ENCODE measurements at places on chromosomes 5 and 9.

- DNase-seq = no peak
Measured at GRCh38 chr9:107710953-107711352, 221.4 kb upstream of the KLF4 start.

GRCh38 chr5:133469252-133469651, 143.1 kb downstream of the FSTL4 start:
- DNase-seq = no peak

GRCh38 chr5:139459451-139459934, 3.0 kb downstream of the ECSCR start:
- DNase-seq = peak; percentile 72

DNA sequence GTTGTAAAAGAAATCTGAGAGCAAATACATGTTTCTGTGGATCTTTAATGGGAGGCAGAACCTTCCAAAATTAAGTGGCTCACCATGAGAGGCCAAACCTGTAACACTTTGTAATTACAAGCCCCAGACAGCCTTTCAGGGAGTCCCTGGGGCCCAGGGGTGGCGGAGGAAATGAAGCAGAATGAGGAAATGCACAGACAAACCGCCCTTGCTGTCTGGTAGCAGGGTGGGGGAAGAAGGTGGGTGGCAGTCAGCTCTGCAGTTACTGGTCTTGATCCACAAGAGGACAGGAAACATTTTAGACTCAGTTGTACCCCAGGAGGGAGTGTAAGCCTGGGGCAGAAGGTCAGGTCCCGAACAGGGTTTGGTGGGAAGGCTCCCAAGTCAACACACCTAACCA, 6.5 kb downstream of the ARL14EPL start:
- DNase-seq = peak; percentile 27

DNA sequence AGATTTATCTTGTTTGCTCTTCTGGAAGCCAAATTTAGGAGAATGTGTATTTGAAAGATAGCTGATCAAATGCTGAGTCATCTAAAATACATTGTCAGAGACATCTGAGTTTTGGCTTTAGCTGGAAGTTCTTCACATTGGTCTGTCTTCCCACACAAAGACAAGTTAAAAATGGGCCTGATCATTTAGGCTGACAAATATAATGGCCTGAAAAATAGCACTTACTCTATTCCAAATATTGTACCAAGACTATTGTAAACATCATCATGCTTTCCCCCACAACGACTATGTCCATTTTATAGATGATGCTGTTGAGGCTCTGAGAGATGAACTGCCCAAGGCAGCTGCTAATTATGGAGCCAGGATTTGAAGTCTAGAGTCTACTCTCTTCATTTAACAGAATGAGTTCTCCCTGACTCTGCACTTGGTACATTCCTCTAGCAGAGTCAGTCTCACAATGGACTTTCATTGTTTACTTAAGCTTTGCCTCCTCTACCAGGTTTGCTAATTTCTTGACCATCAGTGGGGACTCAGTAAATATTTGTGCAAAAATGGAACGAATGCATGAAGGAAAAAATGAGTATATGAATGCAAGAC, 619.4 kb upstream of the KLF4 start:
- no peak for DNase-seq

DNA sequence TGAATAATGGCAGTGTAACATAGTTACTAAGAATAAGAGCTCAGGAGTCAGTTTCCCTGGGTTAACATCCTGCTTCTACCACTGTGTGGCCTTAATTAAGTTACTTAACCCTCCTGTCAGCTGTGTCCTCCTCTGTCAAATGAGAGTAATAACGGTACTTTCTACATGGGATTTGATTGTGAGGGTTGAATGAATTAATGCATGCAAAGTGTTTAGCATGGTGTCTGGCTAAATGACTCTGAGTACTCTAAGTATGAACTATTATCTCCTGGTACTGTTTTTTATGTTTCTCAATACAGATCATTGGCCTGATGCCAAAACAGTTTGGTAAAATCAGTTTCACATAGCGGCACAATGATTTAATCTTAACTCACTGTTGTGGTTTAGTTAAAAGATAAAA, 19.6 kb downstream of the ZNF131 start:
- DNase-seq = no peak

DNA sequence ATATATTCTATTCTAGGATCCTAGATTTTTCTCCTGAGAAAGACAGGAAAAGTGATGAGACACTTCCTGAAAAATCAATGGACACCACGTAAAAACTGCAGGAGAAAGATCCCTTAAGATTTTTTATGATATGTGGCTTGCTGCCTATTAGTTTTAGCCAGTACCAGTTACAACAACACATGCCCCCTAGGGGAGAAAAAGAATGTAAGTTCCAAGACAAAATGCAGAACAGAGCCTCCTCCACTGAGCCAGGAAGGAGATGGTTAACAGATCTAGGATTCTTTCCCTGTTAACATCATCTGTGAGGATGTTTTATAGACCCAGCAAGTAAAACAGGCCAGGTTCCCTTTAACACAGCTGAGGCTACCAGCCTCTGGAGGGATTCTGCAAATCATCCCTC, 574.7 kb downstream of the TLE4 start:
- DNase-seq = no peak

GRCh38 chr5:6723816-6724300, 10.6 kb downstream of the TENT4A start:
- DNase-seq = no peak

DNA sequence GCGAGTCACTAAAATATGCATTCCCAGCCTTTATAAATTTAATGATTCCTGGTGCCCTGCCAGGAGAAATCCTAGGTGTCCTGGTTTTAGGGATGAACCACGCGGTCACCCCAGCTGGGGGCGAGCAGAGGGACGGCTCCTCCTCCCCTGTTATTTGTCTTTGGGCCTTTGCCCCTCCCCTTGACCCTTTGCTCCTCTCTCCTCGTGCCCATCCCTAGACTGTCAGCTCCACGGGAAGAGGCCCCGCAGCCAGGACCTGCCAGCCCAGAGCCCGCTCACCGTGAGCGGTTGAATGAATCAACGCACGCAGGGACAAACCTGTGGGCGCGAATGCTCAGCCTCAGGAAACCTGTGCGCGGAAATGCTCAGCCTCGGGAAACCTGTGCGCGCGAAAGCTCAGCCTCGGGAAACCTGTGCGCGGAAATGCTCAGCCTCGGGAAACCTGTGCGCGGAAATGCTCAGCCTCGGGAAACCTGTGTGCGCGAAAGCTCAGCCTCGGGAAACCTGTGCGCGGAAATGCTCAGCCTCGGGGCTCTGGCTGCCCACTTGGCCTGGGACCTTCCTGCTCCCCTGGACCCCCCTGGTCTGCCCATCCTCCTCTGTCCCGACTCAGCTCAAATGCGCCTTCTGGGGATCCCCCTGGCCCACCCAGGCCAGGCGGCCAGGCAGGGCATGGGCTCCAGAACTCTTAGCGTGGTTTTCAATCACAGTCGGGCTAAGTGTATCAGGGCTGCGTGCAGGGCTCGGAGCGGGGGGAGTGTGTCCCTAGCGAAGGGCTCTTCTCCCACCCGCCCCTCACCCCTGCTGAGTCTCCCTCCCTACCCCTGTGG, 140.5 kb upstream of the COL5A1 start:
- DNase-seq = no peak

DNA sequence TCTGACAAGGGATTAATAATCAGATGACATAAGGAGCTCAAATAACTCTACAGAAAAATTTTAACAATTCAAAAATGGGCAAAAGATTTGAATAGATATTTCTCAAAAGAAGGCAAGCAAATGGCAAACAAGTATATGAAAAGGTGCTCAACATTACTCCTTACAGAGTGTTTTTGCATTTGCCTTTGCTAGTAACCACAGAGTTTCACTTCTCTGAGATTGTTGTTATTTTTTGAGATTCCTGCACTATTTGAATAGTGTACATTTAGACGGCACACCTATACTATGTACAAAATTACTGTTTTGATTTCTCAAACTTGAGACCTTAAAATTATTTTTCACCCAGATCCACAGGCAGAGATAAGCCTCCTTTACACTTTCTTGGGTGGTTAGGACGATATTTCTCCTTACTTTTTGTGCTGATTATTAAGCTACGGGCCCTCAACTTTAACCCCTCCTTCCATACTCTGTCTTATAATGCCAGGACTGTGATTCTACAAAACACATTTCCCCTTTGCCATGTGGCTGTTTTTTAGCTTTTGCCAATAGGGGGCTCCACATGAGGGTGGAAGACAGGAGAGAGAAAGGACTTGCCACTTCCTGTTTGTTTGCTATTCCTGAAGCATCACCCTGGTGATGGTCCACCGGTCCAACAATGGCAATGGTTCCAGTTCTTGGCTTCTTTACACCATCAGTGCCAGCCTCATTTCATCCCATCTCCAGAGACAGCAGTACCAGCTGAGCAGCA, 65.0 kb upstream of the DAP start:
- DNase-seq = no peak

DNA sequence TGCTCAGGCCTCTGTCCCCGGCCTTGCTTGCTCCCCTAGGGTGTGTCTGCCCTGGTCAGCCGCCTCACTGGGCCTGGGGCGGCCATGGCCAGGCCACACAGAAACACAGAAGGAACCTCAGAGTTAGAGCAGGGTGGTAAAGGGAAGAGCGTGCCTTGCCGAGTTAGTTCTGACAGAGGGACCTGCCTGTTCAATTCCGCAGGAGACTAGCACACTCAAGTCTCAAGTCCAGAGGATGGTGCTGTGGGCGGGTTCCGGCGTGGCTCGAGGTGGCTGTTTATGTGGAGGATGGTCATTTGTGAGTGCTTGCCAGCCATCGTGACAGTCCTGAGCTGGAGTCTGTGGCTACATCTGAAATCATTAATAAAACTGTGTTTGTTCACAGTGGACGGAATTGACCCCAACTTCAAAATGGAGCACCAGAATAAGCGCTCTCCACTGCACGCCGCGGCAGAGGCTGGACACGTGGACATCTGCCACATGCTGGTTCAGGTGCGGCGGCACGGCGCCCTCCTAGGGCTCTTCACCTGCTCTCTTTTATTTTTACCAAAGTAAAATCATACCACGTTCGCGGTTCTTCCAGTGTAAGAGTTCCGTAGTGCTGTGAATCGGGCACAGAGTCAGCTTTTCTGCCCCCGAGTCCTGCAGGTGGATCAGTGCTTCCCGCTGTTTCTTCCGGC, 95.5 kb upstream of the CACNA1B start:
- no peak for DNase-seq

DNA sequence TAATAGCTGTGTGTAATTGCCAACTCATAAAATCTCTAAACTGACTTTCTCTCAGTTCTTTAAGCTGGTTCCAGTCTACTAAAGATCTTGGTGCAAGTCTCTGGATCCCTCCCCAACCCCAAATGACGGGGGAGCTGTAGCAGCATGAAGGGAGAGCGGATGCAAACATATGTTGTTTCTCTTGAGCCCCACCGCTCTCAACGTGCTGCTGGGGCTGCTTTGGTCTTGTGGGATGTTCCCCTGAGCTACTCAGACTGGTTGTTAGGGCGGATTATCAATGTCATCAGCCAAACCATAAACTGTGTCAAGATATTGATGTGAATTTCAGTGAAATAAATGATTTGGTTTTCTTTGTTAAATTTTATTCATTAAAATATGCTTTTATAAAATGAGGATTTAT, 40.9 kb upstream of the APC start:
- DNase-seq = no peak

GRCh38 chr9:135239769-135240141, 152.3 kb downstream of the OLFM1 start:
- DNase-seq = no peak

DNA sequence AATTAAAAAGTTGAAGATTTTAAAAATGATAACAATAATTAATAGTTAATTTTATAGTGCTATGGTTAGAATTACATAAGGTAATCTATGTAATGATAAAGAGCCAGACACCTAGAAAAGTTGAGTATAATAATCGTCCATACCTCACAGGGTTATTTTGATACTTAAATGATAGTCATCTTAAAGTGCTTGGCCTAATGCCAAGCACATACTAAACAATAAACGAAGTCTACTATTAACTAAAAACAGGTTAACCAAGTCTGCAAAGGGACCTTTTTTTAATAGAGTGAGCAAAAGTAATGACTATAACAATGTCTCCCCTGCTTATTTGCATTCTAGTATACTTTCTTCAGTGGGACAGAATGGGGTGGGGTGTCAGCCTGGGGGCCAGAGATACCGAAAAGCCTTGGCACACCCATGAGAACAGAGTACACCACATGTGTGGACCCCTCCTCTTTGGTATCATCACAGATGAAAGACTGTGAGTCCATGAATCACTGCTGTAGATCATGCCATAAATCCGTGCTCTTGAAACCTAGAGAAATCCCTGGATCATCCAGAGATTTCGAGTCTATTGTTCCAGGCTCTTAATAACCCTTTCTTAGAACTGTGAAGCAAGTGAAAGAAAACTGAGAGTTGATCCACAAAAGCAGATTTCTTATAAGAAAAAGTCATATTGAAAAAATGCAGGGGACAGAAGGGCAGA, 249.5 kb downstream of the PRELID2 start:
- DNase-seq = no peak

- no peak for DNase-seq
Measured at GRCh38 chr5:174759091-174759490, 34.7 kb downstream of the MSX2 start.

DNA sequence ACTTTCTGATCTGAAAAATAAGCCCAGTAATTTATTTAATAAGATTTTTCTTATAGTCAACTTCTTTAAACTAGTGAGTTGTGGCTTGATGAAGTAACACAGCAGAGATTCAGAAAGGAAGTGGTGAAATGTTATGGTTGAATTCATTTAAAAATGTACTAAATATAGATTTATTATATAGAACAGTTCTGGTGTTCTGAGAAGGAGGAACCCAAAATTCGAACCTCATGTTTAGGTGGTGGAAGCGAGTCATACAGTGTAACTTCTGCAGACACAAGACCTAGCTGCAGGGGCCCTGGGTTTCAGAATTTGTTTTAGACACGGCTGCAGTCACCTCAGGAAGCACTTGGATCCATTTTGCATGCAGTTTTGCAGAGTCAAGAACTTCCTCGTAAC, 188.2 kb downstream of the TRIO start:
- no peak for DNase-seq

DNA sequence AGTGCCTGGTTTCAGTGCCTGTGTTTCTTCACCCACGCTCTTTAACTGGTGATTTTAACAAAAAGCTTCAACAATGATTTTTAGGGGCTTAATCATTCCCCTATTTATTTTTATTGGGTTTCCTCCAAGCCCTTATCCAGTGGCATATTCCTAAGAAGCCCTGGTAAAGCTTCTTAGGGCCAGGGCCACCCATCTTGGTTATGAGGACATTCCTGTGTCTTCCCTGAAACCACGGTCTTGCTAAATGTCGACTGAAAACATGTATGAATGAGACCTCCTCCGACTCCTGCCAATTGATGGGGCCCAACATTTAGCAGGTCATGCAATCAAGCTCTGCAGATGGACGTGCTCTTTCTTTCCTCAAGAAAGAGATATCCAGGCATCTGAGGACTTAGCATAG, 13.7 kb upstream of the CARTPT start:
- DNase-seq = no peak

DNA sequence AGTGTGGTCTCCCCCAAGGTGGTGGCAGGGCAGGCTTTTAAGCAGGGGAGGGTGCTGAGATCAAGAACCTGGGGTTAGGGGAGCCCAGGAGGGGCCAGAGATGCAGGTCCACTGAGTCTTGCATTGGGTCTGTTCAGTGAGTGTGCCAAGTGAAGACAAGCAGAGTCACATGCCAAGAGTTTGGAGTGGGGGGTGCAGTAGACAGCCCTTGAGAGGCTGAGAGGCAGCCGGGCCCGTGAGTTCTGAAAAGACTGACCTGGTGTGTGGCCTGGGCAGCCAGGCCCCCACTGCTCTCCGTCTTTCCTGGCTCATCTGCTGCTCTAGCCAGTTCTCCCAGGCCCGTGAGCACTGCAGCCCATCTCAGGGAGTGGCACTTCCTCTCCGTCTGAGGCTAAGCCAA, 120.0 kb downstream of the DAB2IP start:
- DNase-seq = no peak
